ENCODE measurements at places on chromosomes 2 and 18. TPM values are rescaled to one million over a fixed set of nuclear protein-coding genes. Genes with fewer than 3 reads are reported as not detected.

ANKRD30BL gene
- total RNA-seq = 0.14 TPM

DNA sequence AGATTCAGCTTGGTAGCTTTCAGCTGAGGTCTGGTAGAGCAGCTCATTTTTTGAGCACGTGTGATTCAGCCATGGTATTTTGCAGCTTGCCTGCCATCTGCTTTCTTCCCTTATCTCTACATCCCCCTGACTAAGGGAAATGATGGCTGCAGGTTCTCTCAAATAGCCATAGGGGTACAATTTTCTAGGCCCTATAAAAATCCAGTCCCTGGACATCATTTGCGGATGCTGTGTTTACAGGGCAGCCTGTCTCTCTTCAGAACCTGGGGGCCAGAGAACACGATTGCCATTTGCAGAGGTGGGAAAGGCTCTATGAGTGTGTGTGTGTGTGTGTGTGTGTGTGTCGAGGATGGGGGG lies 442.7 kb upstream of the MEIS1 start:
- H3K36me3 ChIP-seq = no peaks in the 10 kb centered on the region
- no peaks in the 10 kb centered on the region for H3K27me3 ChIP-seq
- H3K27ac ChIP-seq = no peak overlapping the region
- no peak overlapping the region for H3K4me3 ChIP-seq
- no peak for DNase-seq

DNA sequence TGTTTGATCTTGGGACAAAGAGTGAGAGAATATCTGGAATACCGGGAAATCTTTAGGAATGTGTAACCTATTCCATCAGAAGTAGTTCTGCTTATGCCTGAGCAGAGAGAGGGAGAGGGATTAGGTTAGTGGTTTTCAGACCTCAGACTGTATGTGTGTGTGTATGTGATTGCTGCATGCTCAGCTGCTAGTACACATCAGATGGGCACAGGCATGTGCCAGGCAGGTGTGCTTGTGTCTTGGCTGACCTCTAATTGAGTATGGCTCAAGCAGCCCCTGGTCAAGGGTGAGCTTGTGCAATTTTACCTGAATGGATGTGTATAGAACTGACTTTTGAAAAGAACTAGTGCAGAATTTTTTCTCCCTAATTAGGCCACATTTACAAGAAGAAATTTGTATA lies 91.2 kb downstream of the INSIG2 start:
- no peaks in the 10 kb centered on the region for H3K36me3 ChIP-seq
- no peak for DNase-seq
- peaks cover 11% of the 10 kb centered on the region for H3K4me1 ChIP-seq
- no peaks in the 10 kb centered on the region for H3K27me3 ChIP-seq

ANKRD30B gene
- not detected for total RNA-seq

DNA sequence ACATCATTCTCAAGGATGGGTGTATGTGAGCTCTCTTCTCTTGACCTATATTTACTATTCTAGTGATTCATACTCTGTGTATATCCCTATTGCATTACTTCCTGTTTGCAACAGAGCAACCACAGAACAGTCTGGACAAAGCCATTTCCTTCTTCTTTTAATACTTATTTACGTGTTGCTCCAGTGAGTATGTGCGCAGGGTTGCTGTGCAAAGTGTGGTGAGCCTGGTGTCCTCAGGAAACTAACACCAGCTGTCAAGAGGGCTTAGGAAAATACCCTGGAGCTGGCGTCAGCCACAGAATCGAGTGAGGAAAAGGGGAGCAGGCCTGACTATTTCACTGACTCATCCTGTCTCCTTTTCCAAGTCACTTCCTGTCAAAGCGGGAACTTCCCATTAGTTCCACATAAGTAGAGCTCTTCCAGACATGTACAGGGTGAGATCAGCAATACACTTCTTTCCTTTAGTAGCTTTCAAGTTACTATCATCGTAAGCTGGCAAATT lies 214.1 kb upstream of the COPS8 start:
- H3K27ac ChIP-seq = no peak overlapping the region
- no peak overlapping the region for H3K4me3 ChIP-seq
- no peaks in the 10 kb centered on the region for H3K27me3 ChIP-seq

GRCh38 chr18:76098674-76099411 lies 396.2 kb downstream of the ZNF516 start:
- DNase-seq = no peak
- H3K4me3 ChIP-seq = no peak overlapping the region
- H3K27me3 ChIP-seq = no peaks in the 10 kb centered on the region

FOXD4L1 gene
- 1.2 TPM for total RNA-seq

DNA sequence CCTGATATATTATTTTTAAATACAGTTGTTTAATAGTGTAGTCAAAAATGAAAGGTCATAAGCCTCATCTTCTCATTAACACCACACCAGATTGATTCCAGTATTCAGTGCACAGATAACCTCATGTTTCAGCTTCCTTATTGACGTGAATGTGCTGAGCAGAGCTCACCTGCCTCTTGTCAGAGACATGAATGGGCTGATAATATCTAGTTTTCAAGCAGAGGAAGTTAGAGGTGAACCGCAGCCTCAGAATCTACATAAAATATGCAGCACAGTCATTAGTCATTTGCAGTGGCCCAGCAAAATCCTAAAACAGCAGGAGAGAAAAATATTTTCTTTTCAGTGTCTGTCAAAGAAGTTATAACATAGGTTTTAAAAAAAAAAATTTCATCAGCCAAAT lies 216.2 kb downstream of the GBX2 start:
- H3K27me3 ChIP-seq = no peaks in the 10 kb centered on the region
- no peak for DNase-seq
- no peak overlapping the region for H3K4me3 ChIP-seq
- H3K4me1 ChIP-seq = no peaks in the 10 kb centered on the region
- H3K27ac ChIP-seq = no peak overlapping the region

DNA sequence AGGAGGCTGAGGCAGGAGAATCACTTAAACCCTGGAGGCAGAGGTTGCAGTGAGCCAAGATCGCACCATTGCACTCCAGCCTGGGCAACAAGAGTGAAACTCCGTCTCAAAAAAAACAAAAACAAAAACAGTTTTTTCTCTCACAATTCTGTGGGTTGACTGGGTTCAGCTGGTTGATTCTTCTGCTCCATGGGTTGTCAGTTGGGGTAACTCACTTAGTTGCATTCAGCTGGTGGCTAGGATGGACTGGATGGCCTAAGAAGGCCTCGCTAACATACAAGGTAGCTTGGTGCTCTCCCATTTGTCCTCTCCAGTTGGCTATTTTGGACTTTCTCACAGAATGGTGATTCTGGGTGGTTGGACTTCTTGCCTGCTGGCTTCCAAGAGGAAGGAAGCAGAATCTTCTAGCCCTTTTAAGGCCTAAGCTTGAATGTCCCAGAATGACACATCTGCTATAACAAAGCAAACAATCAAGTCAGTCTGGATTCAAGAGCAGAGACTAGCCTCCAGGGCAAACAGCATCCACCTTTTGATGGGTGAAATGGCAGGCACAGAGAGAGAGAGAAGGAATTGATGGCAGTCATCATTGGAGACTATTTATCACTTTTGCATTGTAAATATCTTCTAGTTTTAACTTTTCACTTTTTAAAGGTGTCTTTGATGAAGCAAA lies 17.9 kb downstream of the LAMA3 start:
- H3K4me1 ChIP-seq = no peaks in the 10 kb centered on the region
- DNase-seq = no peak
- no peak overlapping the region for H3K27ac ChIP-seq
- no peaks in the 10 kb centered on the region for H3K36me3 ChIP-seq
- H3K4me3 ChIP-seq = no peak overlapping the region
- no peaks in the 10 kb centered on the region for H3K27me3 ChIP-seq

- H3K4me1 ChIP-seq = no peaks in the 10 kb centered on the region
- H3K36me3 ChIP-seq = no peaks in the 10 kb centered on the region
- H3K27ac ChIP-seq = no peak overlapping the region
- H3K4me3 ChIP-seq = no peak overlapping the region
Measured at GRCh38 chr2:44191739-44192138, 23.1 kb downstream of the PPM1B start.
